ENCODE measurements at places on chromosomes 7 and 10.

- DNase-seq, result peak; percentile 44
Observed at GRCh38 chr7:106793015-106793975, 71.8 kb upstream of the PIK3CG start.

DNA sequence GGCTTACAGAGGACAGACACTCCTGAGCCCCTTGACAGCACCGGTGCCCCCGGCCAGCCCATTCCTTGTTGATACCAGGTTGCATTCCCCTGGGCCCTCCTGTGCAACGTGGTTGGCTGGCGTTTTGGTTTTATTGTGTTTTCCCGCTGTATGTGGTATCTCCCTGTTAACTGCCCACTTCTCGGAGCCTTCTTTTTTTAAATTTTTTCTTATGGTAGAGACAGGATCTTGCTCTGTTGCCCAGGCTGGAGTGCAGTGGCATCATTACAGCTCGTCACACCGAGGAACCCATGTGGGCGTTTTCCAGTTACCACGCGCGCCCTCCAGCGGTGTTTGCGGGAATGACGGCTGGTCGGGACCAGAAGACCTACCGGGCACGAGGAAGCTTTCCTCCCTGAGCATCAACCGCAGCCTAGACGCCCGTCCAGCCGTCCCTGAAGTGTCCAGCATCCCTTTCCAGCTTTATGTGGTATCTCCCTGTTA is 16.9 kb upstream of the ZFAND2A start:
- DNase-seq, result peak; percentile 76

DNA sequence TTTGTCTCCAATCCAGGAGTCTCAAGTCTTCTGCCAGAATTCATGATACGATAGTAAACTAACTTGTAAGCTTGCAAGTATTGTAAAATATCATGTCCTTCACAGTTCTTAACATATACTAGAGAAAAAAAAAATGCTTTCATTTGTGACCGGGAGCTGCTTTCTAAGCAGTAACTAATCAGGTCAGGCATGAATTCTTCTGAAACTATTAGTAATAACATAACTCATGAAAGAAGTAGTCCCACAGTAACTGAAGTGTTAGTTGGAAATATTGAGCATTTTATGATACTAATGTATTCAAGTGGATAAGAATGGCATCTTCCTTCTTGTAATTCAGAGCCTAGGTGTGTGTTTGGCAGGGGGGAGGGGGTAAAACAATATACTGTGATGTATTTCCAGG is 665.6 kb downstream of the DNAJB9 start:
- no peak for DNase-seq

DNA sequence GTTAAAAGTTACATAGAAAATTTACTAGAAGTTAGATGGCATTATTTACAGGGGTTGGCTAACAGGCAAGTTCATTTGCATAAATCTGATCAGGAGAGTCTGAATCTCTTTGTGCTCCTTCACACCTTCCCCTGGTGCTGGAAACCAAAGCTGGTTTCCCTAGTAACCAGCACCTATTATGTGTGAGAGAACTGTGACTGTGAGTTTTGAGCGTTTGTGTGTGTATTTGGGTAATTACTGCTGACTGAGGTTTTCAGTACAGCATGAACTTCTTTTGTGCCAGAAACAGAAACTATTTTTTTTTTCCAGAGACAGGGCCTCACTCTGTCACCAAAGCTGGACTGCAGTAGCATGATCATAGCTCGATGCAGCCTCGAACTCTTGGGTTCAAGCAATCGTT is 10.3 kb upstream of the IFIT1B start:
- peak; percentile 66 for DNase-seq

DNA sequence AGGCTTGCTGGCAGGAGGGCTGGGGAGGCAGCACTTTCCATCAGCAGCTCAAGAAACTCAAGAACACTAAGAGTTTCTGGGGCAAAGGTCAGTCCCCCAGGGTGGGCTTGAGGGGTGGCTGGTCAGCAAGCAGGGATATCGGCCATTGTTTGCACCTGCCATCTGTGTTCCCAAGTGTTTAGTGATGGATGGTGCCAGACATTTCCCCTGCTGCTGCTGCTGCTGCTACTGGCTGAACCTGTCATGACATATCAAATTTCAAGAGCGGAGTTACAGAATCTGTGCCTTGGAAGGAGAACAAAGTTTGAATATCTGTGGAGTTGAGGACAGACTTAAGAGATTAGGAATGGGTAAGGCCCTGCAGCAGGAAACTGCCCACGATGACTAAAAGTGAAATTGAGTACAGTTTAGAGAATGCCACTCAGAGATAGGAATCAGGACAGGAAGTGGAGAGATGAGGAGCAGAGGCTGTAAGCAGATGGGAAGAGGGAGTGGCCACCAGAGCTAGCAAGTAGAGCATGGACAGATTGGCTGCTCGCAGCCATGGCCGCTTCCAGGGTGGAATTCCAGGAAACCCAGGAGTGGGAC is 39.2 kb upstream of the PPP1R3C start:
- DNase-seq, result no peak

GRCh38 chr10:11881477-11882417 is 58.6 kb downstream of the PROSER2 start:
- DNase-seq, result no peak
